BJ (cell line): ENCODE measurements at places on chromosomes 11 and 22. TPM values are rescaled to one million over a fixed set of nuclear protein-coding genes. Genes with fewer than 3 reads are reported as not detected.

DNA sequence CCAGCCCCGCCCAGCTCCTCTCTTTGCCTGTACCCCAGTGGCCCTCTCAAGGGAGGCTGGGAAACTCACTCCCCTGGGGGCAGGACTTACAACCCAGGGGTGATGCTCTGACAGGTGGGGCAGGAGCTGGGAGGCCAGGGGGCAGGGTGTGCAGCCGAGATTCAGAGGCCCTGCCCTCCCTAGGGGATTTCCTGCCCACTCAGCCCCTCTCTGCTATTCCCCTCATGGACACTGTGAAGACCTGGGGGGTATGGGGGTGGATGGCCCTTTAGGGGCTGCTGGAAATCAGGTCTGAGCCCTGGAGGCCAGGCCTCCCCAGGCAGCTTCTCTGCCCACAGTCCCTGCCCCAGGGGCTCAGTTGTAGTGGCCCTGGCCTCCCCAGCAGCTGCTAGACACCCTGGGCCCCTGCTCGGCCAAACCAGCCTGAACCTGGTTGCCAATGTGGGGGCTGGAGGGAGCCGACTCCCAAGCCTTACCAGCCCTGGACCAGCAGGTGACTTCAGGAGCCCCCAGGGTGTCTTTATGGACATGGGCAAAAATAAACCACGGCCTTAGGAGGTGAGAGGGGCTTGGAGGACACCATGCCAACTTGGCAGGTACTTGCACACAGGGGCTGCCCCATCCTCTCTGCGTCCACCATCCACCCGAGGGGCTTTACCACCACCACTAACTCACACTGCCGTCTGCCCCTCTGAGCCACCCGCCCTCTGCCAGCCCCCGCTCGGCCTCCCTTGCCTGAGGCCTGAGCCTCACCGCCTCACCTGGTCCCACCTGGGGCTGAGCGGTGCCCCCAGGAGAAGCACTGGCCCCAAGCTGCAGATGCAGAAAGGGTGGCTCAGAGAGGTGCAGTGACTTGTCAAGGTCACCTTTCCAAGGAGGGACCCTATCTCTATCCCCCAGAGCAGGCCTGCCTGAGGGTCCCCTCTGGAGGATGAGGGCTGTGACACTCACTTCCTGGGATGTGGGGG is 2.8 kb upstream of the PHLDA2 start:
- DNase-seq = no peak

The LGR4 gene
- 7.6 and 12.5 TPM in 2 replicates for polyA plus RNA-seq

The DKK3 gene
- 1,093 and 1,276 TPM in 2 replicates for polyA plus RNA-seq

- DNase-seq = no peak
These were observed 9.7 kb downstream of the SRSF8 start for GRCh38 chr11:95076416-95076815.

DNA sequence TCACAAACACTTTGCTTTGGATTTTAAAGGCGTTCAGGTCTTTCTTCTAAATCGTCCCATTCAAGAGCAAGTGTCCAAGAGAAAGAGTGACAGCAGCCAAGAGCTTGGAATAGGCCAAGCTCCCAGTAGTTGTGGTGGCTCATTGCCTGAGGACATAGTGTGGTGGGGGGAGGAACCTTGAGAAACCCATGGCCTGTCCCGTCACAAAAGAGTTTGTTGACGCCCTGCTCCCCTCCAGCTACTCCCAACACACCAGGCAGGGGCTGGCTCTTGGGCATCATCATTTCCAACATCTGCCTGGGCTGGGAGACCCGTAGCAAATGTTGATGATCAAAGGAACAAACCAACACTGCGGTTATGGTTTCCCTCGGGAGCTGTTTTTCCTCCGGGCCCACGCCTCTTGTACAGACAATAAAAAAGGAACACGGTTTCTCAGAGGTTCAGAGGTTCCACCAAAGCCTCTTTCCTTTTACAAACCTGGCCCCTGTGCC is 20.8 kb downstream of the FADS3 start:
- DNase-seq = no peak

DNA sequence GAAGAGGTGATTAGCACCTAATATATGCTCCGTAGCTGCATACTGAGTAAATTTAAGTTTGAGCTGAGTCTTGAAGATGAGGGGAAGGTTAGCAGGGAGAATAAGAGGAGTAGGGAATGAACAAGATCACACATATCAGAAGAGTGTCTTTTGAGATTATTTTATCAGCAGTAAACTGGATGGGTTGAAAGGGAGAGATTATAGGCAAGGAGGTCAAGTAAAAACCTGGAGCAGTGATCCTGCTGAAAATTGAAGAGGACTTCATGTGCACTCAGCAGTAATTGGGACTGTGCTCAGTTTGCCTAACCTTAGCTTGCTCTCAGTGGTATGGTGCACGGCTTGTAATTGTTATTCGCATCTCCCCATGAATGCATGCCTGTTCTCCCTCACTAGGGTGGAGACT is 79.5 kb upstream of the PICALM start:
- no peak for DNase-seq

DNA sequence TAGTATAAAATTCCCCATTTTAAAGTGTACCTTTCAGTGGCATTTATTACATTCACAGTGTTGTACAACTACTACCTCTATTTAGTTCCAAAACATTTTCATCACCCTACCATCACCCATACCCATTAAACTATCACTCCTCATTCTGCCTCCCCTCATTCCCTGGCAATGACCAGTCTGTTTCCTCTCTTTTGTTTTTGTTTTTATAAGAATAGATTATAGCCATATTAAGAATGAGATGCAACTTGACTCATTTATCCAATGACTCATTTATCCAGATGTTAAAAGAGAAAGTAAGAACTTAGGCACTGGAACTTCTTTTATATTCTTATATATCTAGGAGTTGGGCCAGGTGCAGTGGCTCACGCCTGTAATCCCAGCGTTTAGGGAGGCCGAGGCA is 156.3 kb downstream of the FAT3 start:
- peak; percentile 72 for DNase-seq

DNA sequence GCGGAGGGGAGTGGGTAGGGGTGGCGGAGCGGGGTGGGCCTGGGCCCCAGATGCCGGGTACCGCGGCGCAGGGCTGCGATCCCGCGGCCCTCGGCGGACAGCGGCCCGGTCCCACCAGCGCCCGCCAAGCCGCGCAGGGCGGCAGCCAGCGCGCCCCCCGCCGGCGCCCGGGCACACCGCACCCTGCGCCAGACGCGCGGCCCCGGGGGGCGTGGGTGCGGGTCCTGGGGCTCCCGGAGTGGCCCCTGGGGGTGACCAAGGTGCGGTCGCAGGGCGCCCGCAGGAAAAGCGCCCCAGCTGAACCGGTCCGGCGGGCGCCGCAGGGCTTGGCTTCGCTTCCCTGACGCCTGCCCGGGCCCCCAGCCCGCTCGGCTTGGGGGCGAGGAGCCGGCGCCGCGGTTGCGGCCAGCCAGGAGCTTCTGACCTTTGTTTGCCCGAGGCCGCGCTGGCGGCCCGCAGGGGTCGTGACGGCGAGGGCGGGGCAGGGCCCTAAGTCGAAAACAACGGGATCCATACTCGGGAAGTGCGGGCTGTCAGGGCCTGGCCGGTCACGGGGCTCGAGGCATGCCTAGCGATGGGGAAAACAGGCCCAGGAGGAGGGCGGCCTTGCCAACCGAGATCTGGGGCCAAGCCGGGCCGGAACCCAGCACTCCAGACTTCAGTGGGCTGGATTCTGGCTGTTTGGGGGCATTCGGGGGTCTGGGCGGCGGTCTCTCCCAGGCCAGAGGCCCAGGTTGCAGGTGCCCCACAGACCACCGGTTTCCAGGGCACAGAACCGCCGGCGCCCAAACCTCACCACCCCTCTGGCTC is 581 bp upstream of the AP5B1 start:
- DNase-seq = no peak

GRCh38 chr11:57438345-57439285 is 11.7 kb upstream of the SLC43A3 start:
- no peak for DNase-seq

GRCh38 chr11:8650401-8650990 is 32.0 kb downstream of the TRIM66 start:
- DNase-seq = peak; percentile 21

GRCh38 chr11:75873417-75874221 is 58.6 kb downstream of the UVRAG start:
- DNase-seq = no peak

- no peak for DNase-seq
These were observed 12.4 kb upstream of the DAGLA start for GRCh38 chr11:61667684-61668305.

DNA sequence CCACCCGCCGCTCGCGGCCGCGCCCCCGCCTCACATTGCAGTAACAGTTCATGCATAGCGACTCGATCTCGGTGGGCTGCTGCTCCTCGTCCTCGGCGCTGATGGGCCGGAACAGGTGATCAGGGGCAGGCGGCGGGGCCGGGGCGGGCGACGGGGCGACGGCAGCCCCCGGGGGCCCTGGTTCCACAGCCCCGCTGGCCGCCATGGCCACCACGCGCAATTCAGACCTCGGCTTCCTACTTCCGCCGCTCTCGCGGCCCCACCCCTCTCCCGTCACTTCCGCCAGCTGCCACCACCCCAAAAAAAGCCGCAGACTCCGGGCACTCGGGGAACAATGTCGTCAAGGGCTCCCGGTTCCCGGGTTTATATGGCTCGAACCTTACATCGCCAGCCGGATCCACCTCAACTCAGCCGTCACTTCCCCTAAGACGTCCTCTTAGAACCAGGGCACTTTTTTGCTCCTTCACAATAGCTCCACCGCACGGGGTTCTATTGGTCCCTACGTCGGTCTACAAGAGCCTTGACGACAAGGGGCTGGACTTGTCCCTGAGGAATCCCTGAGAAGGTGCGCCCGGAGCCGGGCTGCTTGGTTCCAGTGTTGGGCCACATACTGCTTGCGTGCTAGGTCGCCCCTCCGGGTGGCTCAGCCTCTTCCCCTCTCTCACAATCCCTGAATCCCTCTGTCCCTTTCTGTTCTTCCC is at the start of gene ZPR1:
ZPR1 (minus strand) TSS at position 238 of the 701 bp plus-strand sequence; CDS start at position 205, 33 bp downstream.
- peak; percentile 18 for DNase-seq

GRCh38 chr11:95231881-95232605 is 1.0 kb upstream of the SESN3 start:
- no peak for DNase-seq

The OR51E2 gene
- not detected in 2 replicates for polyA plus RNA-seq

DNA sequence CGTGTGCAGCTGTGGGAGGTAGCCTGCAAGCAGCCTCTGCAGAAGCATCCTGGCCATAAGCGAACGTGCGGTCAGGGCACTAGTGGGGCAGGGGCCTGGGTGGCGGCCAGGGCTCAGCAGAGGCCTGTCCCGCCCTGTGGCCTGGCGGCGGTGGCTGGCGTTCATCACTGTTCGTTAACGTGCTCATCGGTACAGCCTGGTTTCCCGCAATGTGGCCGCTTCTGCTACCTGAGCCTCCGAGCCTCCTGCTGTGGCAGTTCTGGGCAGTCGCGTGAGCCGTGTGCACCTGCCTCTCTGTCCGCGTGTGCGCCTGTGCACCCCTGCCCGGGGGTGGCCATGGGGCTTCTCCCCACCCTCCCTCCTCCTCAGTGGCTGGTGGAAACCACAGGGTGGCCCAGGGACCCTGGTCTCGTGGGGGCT is 117.9 kb downstream of the KCNQ1OT1 start:
- no peak for DNase-seq

- DNase-seq = no peak
These were observed 15.0 kb downstream of the CLDN5 start for GRCh38 chr22:19509191-19509590.

The ZNF280B gene
- 0.58 and 1.2 TPM in 2 replicates for polyA plus RNA-seq

DNA sequence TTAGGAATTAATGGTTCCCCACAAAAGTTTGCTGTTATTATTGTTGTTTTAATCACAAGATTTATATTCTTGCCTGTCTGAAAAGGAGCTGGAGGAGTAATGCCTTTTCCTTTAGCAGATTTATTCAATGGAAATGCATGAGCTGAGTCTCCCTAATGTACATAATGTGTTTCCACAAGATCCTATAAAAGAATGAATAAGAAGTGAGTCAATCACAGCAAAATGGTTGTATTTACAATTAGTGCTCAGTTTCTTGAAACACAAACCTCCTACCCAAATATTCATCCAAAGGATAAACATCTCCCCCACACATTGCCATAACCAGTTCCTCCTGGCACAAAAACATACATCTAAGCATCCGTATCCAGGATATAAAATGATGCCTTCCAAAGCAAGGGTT is 33.3 kb downstream of the ME3 start:
- DNase-seq = peak; percentile 32

DNA sequence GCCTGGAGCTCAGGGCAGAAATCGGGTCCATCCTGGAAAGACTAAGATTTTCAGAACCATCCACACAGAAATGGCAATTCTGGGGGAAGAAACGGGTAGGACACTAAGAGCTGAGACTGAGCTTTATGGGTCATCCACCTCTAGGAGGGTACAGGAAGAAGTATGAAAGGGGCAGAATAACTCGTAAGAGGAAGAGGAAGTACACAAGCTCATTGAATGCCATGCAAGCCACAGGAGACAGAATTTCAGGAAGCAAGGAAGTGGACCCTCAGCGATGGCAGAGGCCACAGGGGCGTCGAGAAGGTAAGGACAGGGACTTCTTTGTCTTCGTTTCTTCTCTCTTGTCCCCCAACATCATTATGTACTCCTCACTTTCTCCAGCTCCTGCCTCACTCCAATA is 169.6 kb downstream of the MAML2 start:
- no peak for DNase-seq

DNA sequence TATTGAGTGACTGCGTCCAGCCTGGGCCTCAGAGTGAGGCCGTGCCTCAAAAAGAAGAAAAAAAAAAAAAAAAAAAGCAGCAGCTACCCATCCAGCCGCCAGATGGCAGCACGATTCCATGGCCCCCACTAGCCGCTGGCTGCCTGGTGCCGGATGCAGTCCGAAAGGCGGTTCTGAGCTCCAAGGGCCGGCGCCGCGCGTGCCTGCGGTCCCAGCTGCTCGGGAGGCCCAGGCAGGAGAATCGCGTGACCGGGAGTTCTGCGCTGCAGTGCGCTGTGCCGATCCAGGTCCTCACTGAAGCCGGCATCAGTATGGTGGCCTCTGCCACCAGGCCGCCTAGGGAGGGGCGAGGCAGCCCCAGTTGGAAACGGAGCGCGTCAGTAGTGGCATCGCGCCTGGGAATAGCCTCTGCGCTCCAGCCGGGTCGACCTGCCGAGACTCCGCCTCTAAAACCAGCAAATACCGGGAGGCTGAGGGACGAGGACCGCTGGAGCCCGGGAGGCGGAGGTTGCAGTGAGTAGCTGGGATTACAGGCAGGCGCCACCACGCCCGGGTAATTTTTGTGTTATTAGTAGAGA is 19.3 kb downstream of the SCARF2 start:
- no peak for DNase-seq

GRCh38 chr11:82462608-82463242 is 270.9 kb downstream of the FAM181B start:
- DNase-seq = no peak

DNA sequence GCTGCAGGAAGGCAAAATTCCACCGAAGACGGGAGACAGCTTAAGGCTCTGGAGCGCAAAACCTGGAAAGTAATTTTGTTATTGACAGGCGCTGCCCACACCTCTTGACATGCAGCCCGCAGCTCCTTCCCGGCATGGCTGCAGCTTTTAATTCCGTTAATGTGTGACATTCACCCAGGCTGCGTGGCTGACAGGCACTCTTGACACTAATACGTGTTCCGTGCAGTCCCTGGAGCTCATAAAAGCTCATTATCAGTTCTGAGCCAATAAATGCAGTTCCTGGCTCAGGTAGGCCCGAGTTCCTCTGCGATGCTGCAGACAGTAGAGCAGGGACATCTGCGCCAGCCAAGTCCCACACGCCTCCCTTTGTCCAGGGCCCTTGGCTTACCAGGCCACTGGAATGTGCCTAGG is 34.8 kb downstream of the TSPAN18 start:
- DNase-seq = no peak
